Suprapubic skin (tissue), 4 donors: ENCODE measurements at places on chromosomes 12 and 14. TPM values are rescaled to one million over a fixed set of nuclear protein-coding genes. Genes with fewer than 3 reads are reported as not detected.

Gene CNTN1
- total RNA-seq: 21.7 TPM

Gene MIP
- total RNA-seq: not detected

Gene POTEM
- total RNA-seq: not detected

Gene PAX9
- total RNA-seq: 0.62 TPM

DNA sequence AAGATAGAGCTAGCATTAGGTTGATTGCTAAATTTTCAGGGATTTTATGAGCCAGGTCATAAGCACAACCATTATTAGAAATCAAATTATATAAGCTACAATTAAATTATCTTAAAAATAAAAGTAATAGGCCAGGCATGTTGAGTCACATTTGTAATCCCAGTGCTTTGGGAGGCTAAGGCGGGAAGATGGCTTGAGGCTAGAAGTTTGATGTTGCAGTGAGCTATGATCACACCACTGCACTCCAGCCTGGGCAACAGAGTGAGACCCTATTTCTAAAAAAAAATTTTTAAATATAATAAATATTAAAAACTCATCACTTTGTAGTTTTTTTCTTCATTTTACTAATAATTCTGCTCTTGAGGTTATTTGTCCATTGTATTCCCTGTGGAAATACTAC, 1.9 kb upstream of the LIMA1 start:
- H3K27me3 ChIP-seq: no peaks in the 10 kb centered on the region
- H3K4me1 ChIP-seq: peaks cover 34% of the 10 kb centered on the region
- H3K27ac ChIP-seq: no peak overlapping the region
- no peaks in the 10 kb centered on the region for H3K36me3 ChIP-seq

DNA sequence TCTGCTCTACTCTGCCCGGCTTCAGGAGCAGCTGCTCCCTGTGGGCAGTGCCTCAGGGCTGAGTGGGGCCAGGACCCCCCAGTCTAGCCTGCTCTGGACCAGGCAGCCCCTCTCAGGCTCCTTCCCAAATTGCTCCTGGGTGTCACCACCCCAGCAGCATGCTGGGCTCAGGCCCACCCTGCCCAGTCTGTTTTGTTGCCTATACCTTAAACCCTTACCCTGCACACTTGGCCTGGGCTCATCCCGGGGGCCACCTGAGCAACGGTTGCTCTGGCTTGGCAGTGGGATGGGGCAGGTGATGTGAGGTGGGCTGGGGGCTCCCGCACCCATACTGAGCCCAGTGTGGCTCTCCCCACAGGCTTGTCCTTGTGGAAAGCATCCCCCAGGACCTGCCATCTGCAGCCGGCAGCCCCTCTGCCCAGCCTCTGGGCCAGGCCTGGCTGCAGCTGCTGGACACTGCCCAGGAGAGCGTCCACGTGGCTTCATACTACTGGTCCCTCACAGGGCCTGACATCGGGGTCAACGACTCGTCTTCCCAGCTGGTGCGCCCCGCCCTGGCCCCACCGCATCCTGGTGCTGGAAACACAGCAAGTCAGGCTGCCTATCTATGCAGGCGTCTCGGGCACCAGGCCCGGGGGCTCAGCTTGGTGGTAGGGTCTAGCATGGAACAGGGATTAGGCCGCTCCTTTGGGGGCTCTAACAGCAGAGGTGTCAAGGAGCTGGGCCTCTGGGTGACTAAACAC, 3.9 kb downstream of the PLD4 start:
- H3K4me1 ChIP-seq: peaks cover 12% of the 10 kb centered on the region
- no peaks in the 10 kb centered on the region for H3K36me3 ChIP-seq
- no peak overlapping the region for H3K27ac ChIP-seq
- no peaks in the 10 kb centered on the region for H3K27me3 ChIP-seq

GRCh38 chr12:67804168-67804567, 155.6 kb downstream of the DYRK2 start:
- H3K4me3 ChIP-seq: no peak overlapping the region
- H3K4me1 ChIP-seq: no peaks in the 10 kb centered on the region
- H3K27ac ChIP-seq: no peak overlapping the region
- DNase-seq: no peak
- no peaks in the 10 kb centered on the region for H3K36me3 ChIP-seq

- H3K27ac ChIP-seq: no peak overlapping the region
- H3K36me3 ChIP-seq: peaks cover 41% of the 10 kb centered on the region
- no peaks in the 10 kb centered on the region for H3K27me3 ChIP-seq
- no peak for DNase-seq
These were observed 90.5 kb downstream of the RFLNA start for GRCh38 chr12:124385219-124385969.

DNA sequence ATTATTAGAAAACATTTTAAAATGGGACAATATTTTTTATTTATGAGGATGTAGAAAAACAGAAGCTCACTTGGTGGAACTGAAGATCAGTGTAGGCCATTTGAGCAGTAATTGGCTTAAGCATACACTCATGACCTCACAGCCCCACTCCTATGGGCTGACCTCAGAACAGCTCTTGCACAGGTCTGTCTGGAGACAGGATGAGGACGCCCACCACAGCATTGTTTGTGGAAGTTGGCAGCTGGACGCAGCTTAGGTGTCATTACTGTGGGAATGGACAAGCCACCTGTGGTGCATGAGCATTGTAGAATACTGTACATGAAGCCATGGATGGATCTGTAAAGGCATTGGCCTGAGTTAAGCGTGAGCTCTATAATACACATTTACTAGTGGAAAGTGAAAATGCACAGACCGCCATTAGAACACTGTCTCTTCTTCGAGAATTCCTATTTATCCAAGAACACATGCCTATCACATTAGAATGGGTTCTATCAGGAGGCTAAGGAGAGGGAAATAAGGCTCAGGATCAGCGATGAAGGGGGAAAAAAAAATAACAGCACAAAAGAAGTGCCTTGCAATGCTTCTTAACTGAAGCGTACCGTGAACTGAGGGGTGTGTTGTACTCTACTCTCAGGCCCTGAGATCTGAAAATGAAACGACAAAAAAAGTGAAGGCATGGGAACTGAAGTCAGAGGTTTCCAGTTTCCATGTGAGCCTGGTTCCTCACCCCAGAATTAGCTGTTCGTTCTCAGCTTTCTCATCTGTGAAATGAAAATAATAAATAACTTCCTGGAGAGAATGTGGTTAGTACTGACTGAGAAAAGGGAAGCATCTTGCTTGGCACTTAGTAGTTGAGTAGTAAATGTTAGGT, 33.6 kb downstream of the KCNA1 start:
- H3K4me1 ChIP-seq: no peaks in the 10 kb centered on the region
- H3K36me3 ChIP-seq: no peaks in the 10 kb centered on the region
- DNase-seq: no peak
- H3K27me3 ChIP-seq: peaks cover 7% of the 10 kb centered on the region

GRCh38 chr14:22939684-22940083, 10.5 kb upstream of the PRMT5 start:
- H3K36me3 ChIP-seq: peaks cover 18% of the 10 kb centered on the region
- H3K27ac ChIP-seq: no peak overlapping the region
- no peaks in the 10 kb centered on the region for H3K27me3 ChIP-seq
- DNase-seq: no peak

- peak within 1 kb of the TSS; percentile 84 for H3K27ac ChIP-seq
- peak; percentile 91 for DNase-seq
- H3K27me3 ChIP-seq: no peaks in the 10 kb centered on the region
- H3K36me3 ChIP-seq: peaks cover 22% of the 10 kb centered on the region
- peaks cover 21% of the 10 kb centered on the region for H3K4me1 ChIP-seq
- peak within 1 kb of the TSS; percentile 88 for H3K4me3 ChIP-seq
These were observed at the start of gene TEX22 for GRCh38 chr14:105398044-105398725. TSS of gene TEX22 (plus strand) at chr14:105398538. CDS start at chr14:105399341, 803 bp downstream.

DNA sequence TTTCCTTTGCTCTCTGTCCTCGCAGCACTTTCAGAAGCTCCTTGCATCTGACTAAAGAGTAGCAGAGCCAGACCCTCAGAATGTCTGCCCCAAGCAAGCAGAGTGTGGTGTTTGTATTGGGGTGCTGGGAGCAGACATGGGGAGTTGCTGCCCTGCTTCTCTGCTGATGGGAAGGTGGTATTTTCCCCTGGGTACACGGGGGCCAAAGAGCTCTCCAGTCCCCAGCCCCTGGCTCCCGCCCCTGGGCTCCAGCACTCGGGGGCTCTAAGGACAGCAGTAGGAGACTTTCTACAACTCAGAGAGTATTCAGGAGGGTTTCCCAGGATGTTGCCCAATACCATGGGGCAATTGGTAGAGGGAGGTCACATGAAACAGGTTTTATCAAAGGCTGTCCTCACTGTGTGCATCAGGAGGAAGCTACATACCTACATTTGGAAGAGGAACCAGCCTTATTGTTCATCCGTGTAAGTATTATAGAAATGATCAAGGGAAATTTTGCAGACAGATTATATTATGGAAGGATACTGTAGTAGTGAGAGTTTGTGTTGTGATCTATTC, 50.3 kb downstream of the DAD1 start:
- DNase-seq: no peak
- no peaks in the 10 kb centered on the region for H3K36me3 ChIP-seq
- H3K4me3 ChIP-seq: no peak overlapping the region
- peaks cover 55% of the 10 kb centered on the region for H3K4me1 ChIP-seq
- no peaks in the 10 kb centered on the region for H3K27me3 ChIP-seq
